Naive B cell (primary cell): ENCODE measurements at places on chromosomes 7 and 10.

GRCh38 chr7:50956522-50957155 is 173.9 kb upstream of the GRB10 start:
- DNase-seq = no peak

DNA sequence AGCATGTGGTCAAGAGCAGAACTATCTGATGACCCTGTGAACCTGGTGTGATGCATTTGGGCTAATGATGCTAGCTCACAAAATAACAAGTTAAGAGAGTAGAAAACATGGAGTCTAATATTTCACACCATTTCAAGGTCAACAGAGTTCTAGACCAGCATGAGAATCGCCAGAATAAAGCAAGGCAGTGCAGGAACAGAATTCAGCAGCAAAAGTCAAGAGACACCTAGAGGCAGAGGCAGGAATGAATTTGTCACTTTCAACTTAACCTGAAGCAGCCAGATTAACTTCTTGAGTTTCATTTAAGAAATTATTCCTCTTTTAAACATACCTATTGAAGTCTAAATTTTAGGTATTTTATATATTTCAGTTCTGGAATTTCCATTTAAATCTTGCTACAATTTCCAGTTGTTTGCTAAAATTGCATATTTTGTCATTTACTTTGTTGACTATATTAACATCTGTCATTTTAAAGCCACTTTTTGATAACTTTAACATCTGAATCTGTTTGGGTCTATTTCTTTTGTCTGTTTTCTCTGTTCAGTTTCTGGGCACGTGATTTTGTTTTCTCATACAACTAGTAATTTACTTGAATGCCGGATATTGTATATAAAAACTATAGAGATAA is 44.2 kb upstream of the PRSS58 start:
- DNase-seq = no peak

DNA sequence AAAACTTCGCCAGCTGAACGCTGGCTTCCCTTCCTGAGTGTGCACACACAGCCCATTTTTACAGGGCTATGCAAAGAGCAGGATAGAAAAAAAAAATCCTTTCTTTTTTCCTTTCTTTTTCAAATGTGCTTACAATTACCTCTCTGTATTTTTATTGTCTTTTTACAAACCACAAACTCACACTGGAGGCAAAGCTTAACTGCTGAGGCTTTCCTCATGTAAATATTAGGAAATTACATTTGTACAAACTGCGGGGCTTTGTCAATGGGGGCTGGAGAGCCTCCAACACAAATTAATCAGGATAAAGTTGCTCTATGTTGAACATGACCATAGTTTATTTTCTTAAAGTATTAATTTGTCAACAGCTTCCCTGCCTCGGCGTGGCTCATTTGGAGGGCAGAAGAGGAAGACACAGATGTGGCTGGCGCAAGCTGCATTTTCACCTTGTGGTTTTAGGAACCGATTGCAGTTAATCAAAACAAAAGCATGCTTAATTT is 411.7 kb upstream of the MKI67 start:
- DNase-seq = no peak

DNA sequence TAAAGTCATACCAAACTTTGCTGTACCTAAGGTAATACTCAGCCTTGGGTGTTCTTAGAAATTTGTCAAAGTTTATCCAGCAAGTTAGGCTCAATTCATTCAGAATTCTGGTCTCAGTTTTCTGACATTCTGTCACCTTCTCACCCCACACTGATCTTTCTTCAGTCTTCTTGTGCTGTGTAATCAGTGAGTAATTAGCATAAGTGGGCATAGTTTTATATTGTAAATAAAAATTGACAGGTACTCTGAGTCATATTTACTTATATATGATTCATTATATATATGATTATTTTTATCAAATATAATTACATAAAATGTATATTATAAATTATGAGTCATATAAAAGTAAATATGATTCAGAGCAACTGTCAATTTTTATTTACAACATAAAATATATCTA is 170.9 kb upstream of the MAGI2 start:
- no peak for DNase-seq

DNA sequence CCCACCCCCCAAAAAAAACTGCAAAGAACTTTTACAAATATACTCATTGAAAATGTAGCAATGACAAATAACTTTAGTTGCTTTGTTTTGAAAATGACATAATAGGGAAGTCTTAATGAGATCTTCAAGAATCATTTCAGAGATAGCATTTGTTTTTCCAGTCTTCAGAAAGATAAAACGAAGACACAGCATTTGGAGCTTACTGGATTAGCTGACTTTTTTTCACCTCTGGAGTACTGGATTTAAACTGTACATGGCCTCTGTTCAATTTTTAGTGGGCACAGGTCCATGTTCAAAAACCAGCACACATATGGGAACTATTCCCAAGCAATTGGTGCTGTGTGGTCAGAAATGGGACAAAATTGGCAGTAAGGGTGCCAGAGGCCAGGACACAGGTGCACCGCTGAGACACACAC is 3.9 kb downstream of the RAB11FIP2 start:
- DNase-seq = no peak

- DNase-seq = no peak
These were observed 20.9 kb upstream of the TBL2 start for GRCh38 chr7:73599151-73599882.

DNA sequence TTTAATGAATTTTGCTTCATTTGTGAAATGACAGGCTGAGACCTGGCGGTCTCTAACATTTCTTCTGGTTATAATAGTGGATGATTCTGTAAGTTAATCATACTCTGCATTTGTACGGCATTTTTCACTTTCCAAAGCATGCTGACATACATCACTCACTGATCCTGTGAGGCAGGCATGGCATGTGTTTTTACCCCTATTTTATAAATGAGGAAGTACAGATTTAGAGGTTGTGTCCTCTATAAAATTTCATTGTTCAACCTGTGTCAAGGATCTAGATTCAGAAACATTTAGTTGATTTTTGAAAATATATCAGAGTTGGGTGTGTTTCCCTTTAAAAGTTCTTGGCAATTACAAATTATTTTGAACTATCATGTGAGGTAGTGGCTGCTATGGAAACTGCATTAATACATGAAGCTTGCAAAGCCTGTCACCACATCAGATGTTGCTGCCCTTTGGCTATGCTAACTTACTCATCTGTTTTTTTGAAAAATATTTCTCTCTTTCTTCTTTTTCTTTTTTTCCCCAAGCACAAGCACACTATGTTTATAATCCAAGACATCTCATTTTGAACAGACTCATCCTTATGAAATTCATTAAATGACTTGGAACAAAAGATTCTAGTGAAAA is 172.7 kb downstream of the GNAI1 start:
- no peak for DNase-seq

- DNase-seq = no peak
These were observed 148.6 kb downstream of the SUGCT start for GRCh38 chr7:40283391-40283790.

- no peak for DNase-seq
These were observed 78.0 kb downstream of the FAM13C start for GRCh38 chr10:59284118-59284975.

DNA sequence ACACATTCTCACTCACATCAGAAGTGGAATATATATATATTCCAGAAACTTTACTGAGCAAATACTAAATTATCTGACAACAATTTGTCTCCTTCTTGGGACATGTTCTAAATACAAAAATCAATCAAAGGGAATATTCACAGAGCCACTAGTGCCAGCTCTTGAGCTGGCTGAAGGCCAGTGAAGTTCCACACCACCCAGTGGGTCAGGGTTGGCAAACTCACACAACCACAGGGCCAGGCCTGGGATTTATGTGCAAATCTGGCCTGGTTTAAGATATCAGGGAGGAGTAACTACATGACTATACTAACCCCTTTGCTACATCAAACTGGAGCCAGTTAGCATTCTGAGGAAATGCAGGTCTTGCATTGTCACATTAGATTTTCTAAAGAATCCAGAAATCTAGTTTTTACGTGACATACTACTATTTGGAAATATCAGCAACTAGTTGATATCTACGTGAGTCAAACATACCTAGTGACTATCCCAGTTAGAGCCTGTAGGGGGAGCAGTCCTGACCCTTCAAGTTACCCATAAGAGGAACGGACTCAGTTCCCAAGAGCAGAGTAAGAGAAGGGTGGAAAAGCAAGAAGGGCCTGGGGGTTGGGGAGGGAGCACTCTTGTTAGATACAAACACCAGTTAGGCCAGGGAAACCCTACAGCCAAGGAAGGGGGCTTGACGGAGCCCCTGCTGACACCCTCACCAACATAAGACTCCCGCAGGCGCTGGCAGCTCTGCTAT is 600.4 kb downstream of the KCNMA1 start:
- no peak for DNase-seq
